ENCODE measurements at places on chromosomes 13 and 19.

- no peak for DNase-seq
Measured at GRCh38 chr19:30428092-30428680, 56.0 kb downstream of the ZNF536 start.

DNA sequence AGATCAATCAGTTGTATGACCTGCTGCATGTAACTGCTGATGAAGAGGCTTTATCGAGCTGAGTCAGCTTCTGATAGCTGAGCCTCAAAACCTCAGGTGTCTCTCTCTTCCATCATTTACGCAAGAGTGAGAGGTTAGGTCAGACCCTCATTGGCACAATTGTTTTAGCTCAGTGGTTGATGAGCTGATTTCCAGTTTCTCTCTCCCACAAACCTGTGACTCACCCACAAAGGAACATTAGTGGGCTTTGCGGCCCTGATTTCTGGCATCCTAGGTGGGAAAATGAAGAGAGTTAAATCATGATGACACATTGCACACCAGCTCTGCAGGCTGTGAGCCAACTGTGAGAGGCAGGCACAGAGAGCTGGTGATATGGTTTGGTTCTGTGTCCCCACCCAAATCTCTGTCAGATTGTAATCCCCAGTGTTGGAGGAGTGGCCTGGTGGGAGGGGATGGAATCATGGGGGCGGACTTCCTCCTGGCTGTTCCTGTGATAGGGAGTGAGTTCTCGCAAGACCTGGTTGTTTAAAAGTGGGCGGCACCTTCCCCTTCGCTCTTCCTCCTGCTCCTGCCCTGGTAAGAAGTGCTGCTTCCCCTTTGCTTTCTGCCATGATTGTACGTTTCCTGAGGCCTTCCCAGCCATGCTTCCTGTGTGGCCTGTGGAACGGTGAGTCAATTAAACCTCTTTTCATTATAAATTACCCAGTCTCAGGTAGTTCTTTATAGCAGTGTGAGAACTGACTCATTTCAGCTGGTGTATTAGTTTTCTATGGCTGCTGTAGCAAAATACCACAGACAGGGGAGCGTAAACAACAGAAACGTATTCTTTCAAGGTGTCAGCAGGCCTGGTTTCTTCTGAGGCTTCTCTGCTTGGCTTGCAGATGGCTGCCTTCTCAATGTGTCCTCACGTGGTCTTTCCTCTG is 33.5 kb upstream of the TMTC4 start:
- no peak for DNase-seq

- peak; percentile 82 for DNase-seq
Measured at GRCh38 chr13:111114362-111115060, 599 bp upstream of the ARHGEF7 start.

DNA sequence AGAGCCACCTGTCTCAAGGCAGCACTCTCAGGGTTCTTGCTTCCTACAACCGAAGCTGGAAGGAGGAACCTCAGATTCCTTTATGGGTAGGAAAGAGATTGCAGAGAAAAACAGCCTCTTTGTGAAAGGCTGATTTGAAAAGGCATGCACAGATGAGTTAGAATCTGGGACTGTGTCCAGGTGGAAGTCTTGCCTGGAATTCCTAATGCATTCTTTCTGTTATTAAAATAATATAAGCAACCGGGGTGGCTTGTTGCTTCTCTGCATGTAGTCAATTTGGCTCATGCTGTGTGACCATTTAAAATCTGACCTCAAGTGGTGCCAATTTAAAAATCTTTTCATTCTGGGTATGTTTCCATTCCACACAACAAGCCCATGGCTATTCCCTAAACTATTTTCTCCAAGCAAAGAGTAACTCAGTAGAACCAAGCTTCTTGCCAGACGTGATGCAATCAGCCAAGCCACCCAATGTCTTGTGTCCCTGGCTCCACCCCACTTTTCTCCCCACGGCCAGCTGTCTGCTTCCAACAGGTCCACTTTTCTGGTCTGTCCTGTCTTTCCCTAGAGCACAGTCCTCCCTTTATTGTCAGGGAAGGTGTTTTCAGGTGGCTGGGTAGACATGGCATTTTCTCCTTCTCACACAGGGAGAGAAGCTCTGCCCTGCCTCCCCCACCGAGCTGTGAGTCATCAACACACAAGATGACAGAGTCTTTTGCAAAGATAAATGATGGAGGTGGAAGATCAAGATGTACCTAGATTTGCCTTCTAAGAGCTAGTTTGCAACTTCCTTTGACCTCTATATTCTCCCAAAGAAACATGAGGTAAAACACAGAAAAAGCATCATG is 394.3 kb downstream of the FOXO1 start:
- no peak for DNase-seq

- no peak for DNase-seq
Measured at GRCh38 chr13:23957981-23958380, 60.7 kb upstream of the C1QTNF9B start.

DNA sequence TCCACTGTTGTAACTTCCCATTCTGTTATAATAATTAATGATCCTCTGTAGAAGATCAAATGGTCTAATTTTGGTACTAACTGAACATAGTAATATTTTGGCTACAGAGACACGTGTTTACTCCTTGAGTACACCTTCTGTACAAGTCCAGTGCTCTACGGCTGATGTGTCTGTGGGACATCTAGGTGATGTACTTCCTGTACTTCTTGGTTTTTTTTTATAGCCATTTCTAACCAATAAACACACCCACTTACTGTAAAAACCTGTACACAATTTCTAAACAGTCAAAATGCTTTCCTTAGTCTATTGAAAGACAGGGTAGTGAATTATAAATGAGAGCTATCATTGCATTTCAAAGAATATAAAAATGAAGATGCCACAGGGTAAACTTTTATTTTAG is 118.7 kb downstream of the RNF17 start:
- DNase-seq = no peak

GRCh38 chr13:45718063-45718462 is 15.9 kb downstream of the CBY2 start:
- no peak for DNase-seq

GRCh38 chr13:112953591-112954487 is 15.2 kb upstream of the MCF2L start:
- peak; percentile 44 for DNase-seq

DNA sequence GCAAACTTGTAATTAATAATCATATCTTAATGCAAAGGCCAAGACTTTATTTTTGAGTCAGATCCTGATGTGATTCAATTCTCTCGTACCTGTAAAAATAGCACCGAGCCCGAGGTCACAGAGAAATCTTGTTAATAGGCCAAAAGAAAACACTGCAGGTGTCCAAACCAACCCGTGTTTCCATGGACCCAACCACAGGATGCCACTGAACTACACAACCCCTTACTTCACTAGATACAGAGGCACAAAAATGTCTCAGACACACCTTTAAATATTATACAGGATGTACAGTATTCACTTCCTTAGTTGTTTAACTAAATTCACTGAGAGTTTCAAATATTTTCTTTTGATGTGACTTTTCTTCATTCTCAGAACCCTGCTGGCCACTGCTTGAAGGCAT is 530.9 kb downstream of the MYO16 start:
- DNase-seq = no peak

GRCh38 chr19:7191946-7192691 is 102.1 kb downstream of the INSR start:
- no peak for DNase-seq

GRCh38 chr19:39818626-39819097 is 15.3 kb downstream of the DYRK1B start:
- no peak for DNase-seq

- DNase-seq = no peak
Measured at GRCh38 chr13:41271456-41272285, 8.3 kb upstream of the MTRF1 start.

- DNase-seq = no peak
Measured at GRCh38 chr13:68176475-68176874, 946.3 kb upstream of the PCDH9 start.

GRCh38 chr13:29956853-29957252 is 106.4 kb upstream of the UBL3 start:
- no peak for DNase-seq

GRCh38 chr13:111232191-111232590 is 88.3 kb upstream of the TEX29 start:
- DNase-seq = peak; percentile 86

- no peak for DNase-seq
Measured at GRCh38 chr13:30523211-30523610, 57.5 kb upstream of the HMGB1 start.

GRCh38 chr19:41993612-41994483 is at the start of gene ATP1A3:
Gene ATP1A3 (minus strand): TSS chr19:41994230. CDS start chr19:41994076, 154 bp downstream.
- peak; percentile 81 for DNase-seq

- no peak for DNase-seq
Measured at GRCh38 chr13:99792079-99792921, 179.3 kb downstream of the ZIC5 start.

DNA sequence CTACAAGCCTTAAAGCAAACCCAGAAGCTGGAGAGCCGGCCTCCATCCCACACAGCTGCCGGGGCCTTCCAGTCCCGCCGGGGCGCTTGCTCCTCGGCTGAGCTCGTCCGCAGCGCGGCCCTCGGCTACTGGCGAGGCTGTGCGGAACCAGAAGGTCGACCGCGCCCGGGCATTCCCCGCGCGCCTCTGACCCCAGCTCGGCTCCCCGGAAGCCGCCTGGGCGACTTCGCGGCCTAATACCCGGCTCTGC is 863 bp downstream of the ANKRD10 start:
- DNase-seq = no peak

Data from NCI-H774 (cell line).